ENCODE measurements at places on chromosomes 11 and 22.

GRCh38 chr11:132792341-132793140, 739.8 kb downstream of the OPCML start:
- no peak for DNase-seq

DNA sequence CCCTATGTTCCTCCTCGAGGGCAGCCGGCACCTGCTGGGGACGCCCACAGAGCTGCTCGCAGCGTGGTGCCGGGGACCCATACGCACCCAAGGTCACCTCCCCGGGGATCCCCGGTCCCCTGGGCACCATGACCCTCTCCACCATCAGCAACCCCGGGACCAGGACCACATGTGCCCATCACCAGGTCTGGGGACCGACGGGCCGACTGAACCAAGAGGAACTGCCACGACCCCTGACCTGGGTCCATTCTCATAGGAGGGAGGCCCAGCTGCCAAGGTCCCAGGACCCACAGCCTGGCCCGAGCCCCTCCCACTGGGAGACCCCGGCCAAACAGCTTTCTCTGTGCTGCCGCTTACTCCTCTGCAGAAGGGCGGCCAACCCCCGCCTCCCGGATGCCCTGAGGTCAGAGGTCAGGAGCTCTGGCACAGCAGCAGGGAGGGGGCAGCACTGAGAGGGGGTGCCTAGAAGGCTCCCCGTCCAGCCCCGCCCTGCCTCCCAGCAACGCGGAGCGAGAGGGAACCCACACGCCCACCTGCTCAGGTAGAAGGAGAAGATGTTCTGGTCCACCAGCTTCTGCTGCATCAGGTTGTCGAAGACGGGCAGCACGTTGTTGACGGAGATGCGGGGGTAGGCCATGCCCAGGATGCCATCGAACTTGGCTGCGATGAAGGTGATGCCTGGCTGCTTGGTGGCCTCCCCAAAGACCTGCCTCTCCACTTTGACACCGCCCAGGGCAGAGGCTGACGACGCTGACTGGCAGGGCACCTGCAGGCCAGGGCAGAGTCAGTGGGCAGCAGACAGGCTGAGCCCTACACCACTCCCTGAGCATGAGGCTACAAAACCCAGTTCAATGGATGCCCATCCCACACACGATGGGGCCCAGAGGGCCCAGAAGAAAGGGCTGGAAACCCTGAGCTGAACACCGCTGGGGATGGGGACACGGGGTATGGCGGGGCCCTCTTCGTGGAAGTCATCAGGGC, 6.6 kb downstream of the CTSD start:
- no peak for DNase-seq

DNA sequence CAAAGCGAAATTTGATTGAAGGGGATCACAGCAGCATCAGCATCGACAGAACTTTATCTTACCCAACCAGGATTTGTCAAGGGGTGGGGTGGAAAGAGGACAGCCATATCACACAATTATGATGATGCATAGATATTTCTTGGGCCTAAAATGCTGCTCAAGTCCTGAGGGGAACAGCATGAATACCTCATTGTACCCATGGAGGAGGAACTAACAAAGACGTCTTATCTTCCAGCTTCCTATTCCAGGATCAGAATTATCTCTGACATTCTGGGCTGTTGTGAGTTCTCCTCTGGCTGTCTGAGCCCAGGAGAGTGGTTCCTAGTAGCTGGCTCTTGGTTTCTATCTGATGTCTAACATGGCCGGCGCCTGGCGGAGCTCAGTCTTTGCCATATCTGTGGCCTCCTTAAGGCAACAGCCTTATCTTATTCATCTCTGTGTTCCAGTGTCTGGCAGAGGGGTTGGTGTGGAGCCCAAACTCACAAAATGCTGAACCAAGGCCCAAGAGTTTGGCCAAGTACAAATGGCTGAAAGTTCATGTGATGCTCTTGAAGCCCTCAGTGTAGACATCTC, 68.2 kb upstream of the TIMP3 start:
- no peak for DNase-seq

DNA sequence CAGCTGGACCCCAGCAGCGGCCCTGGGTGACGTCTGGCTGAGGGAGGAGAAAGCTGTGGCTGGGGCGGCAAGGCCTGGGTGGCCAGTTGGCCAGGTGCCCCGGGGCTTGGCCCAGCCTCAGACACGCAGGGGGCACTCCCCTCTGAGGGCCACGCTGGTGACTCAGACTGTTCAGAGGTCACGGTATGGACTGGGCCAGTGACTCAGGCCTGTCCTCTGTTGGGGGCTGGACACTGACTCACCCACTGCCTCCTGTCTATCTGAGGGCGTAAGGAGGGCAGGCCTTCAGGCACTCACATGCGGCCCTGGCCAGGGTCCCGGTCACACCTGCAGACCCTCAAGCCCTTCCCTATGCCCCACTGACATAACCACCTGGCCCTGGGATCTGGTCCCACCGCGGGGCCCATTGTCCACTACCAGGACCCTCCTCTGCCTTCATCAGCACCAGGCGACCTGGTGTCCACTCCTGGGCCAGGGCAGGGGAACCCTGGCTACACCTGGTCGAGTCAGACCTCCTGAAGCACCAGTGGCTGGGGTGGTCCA, 3.7 kb upstream of the MUC5AC start:
- no peak for DNase-seq

DNA sequence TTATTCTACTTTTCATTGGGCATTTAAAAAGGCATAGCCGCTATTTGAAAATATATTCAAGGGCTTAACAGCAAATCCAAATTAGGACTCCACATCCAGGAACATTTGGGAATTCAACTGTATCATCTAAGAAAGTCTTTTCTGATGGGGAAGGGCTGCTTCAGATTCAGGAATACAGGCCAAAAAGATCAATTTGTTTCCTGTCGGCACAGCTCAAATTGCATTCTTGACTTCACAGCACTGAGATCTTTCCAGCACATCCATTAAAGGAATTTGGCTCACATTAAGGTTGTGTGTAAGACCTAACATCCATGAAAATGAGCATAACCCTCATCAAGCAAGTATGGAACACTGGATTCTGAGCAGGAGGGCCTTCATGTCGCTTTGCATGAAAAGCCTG, 1169.5 kb upstream of the CCDC90B start:
- DNase-seq = no peak

DNA sequence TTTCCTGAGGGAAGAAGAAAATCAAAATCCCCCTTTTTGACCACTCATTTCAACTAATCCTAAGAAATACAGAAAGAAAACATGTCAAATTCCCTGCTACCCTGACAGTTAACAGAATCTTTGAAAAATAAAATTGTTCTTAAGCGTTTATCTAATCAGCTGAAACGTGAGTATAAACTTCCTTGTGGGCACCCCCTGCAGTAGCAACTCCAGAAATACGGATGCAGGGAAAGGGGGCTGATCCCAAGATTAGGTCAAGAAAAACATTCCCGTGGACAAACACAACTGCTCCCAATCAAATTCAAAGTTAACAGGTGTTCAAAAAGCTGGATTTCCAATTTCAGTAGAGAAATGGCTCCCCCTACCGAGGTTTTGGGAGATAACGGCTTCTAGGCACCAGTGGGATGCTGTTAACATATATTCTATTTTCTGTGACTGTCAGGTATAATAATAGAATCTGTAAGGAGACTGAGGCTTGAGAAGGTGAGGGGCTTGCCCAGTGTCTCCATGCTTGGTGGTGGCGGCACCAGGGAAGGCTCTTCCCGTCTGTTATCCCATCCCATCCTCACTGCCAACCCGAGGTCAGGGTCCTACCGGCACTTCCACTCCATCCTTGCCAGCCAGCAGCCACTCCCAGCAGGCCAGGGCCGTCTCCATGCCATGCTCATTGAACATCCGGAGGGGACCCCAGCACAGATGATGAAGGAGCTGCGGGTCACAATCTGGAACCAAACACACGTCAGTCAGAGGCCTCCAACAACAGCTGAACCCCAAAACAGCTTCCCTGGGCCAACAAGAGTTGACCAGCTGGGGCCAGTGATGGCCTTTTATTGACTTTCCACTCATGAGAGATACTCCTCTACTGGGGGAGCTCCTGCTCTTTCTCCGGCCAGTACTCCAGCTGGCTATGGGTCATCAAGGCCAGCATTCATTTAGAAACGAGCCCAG, 32.0 kb upstream of the SERPIND1 start:
- DNase-seq = no peak

- DNase-seq = no peak
These were observed 5.2 kb upstream of the OLFML1 start for GRCh38 chr11:7480113-7480512.

DNA sequence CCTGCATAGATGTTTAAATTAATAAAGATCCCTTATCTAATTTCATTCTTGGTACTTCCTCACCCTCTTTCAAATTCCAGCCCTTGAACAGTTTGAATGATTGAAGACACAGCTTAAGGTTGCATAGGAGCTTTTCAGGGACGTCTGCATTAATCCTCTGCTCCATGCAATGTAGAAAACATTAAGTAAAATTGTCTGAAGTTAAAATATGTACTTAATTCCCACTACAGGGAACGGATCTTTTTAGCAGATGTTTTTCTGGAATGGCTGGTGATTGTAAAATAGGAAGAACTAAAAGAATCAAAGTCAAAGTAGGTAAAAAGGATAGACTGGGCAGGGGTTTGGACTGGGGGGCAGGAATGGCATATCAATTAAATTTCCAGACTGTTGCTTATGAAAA, 58.9 kb downstream of the ABTB2 start:
- no peak for DNase-seq

GRCh38 chr11:95442531-95443050, 211.6 kb upstream of the SESN3 start:
- no peak for DNase-seq

GRCh38 chr22:32803020-32803737, 1.7 kb downstream of the TIMP3 start:
- DNase-seq = no peak

- DNase-seq = no peak
These were observed 10.9 kb downstream of the SMCO4 start for GRCh38 chr11:93532281-93532789.

GRCh38 chr11:26578998-26579661, 7.1 kb upstream of the MUC15 start:
- no peak for DNase-seq

DNA sequence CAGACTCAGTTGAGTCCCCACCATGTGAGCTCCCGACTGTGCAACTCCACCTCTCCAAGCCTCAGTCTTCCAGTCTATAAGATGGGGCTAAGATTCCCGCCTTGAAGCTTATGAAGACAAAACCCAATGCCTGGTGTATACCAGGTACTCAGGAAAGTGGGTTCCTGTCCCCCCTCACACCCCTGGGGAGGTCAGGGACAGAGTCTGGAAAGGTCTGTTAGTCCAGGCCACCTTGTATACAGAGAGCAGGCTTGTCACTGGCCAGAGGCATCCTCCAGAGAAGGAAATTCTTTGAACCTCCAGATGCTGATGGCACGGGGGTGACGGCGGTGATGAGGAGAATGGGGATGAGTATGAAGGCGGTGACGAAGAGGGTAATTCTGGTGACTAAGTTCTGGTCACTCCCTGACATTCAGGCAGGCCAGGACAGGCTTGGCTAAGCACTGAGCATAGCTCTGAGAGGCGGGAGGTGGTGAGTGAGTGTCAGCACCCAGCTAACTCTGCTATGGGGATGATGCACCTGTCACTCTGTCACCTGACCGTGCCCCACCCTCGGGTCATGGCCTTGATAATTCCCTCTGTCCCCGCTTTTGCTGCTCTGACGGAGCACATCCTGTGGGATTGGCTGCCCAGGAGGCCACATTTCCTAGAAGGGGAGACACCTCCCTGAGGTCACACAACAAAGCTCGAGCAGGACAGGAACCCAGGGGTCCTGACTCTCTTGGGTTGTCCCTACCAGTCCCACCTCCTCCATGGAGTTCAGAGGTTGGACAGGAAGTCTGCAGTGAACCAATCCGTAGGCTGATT, 30.9 kb upstream of the CSNK1E start:
- no peak for DNase-seq

DNA sequence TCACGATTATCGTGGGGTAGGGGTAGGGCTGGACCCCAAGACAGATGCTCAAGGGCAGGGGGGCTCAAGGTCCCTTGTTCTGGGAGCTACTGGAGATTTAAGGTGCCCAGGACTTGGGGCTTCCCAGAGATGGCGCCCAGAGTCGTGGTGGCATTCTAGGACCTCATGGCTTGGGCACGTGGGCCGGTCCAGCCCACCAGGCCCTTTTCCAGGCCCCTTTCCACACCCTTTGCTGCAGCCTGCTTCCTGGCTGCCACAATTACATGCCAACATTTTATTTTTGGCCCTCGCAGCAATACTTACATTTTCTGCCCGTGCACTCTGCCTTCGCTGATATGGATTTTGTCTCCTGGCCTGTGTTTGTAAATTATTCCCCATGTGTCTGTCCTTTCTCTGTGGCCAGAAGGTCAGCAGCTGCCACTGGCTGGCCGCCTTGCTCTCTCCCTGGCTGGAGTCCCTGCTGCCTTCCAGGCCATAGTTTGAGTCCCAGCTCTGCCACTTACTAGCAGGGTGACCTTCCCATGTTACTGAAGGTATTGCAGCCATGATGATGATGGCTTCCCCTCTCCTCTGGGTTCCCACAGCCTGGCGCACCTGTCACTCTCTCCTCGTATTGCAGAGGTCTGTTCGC, 11.2 kb downstream of the MB start:
- DNase-seq = no peak

DNA sequence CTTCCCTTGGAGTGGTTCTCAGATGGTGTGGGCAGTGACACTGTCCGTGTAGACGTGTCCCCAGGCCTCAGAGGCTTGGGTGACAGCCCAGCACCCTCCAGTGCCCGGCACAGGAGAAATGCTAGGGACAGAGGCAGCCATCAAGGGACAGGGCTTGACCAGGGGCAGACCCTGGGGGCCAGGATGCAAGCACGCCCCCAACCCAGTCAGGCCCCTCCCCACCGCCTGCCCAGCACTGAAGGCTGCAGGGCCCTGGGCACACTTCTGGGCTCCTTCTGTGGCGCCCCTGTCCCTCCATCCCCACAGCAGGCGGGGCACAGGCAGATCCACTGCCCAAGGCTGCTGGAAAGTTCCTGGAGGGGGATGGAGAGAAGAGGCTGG, 11.1 kb downstream of the IGF2 start:
- DNase-seq = no peak

DNA sequence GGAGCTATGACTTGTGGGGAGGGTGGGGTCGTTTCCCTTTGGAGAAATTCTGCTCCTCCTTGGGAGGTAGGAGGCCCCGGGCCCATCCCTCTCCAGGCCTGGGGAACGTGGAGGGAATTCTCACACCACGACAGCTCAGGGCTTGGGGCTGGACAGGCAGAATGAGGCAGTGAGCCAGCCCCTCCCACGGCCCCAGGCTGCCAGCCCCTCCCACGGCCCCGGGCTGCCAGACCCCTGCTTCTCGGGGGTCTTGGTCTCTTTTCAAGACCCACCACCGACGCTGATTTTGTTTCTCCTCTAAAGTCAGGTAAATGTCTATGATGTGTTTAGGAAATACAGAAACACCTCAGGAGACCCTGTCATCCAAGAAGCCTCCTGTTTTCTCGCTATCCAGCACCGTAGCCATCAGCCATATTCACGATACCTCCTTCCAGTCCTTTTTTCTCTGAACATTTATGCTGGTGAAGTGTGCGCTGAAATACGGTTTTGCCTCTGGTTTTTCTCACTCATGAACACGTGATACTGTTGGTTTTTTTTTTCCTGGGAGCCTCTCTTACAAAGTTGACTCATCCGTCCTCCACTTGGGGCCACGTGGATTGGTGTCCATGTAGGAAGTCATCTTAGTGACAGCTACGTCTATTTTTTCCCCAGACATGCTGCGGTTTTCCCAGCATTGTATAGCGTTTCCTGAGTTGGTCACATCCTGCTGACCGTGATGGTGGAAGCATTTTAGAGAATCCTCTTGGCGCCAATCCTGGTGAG, 1219.6 kb downstream of the BRD1 start:
- DNase-seq = no peak

GRCh38 chr11:73381589-73381988, 5.4 kb downstream of the RELT start:
- DNase-seq = no peak

GRCh38 chr11:61028135-61028729, 56.8 kb downstream of the CD6 start:
- no peak for DNase-seq

GRCh38 chr11:8717544-8717875, 34.9 kb downstream of the RPL27A start:
- no peak for DNase-seq
